ENCODE measurements at places on chromosomes 6 and 20.

DNA sequence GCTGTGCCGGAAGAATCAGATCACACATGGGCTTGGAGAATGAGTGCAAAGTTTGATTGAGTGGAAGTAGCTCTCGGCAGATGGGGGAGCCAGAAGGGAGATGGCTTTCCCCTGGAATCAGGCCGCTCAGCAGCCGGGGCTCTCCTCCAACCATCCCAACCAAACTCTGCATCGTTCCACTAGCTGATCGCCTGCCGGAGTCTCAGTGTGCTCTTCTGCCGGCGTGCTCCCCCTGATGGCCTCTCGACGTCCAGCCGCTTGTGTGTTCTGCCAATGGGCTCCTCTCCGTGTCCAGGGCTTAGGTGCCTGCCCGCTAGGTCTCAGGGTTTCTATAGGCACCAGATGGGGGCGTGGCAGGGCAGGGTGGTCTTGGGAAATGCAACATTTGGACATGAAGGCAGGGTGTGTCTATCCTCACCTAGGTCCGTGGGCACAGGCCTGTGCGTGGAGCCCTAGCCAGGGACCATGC lies 4.9 kb upstream of the BIRC7 start:
- DNase-seq: no peak

- DNase-seq: no peak
These were observed 14.6 kb downstream of the SYNDIG1 start for GRCh38 chr20:24484081-24484450.

DNA sequence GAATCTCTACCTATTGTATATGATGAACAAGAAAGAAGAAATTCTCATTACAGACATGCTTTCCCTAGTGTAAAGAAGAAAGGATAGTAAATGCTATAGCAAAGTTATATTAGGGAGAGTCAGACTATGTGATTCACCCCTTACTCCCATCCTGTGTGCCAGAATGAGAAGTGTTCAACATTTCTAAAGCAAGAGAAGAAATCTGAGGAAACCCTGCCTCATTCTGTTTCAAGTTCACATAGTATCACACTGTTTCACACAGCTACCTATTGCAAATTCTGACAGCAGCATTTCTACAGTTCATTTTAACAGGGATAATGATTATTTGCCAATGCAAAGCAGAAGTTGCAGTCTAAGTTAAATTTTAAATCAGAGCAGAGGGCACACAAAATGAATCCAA lies 267.2 kb upstream of the TCF21 start:
- DNase-seq: no peak

- no peak for DNase-seq
These were observed 11.1 kb downstream of the HLA-F start for GRCh38 chr6:29734046-29735018.

- no peak for DNase-seq
These were observed 14.2 kb downstream of the ARID1B start for GRCh38 chr6:156791320-156791850.

- DNase-seq: no peak
These were observed 8.3 kb upstream of the PDE10A start for GRCh38 chr6:165671222-165671768.

Measured in KG1 (cell line).